ENCODE measurements at places on chromosomes 13 and 19. TPM values are rescaled to one million over a fixed set of nuclear protein-coding genes. Genes with fewer than 3 reads are reported as not detected.

Gene MISP
- total RNA-seq: 17.8 TPM

Gene PTGIR
- total RNA-seq: 10.1 TPM

- no peak for DNase-seq
These were observed 34.2 kb downstream of the THSD1 start for GRCh38 chr13:52371736-52372247.

- DNase-seq: no peak
These were observed 249.6 kb downstream of the ENOX1 start for GRCh38 chr13:43537124-43537523.

Measured in kidney (tissue), 22 donors.